ENCODE measurements at places on chromosomes 12 and 14.

- no peak for DNase-seq
These were observed 146.1 kb downstream of the C12orf75 start for GRCh38 chr12:105476616-105477015.

- no peak for DNase-seq
These were observed 13.4 kb downstream of the TNFAIP2 start for GRCh38 chr14:103136388-103137271.

- DNase-seq: peak; percentile 34
These were observed 226.1 kb downstream of the CHST11 start for GRCh38 chr12:104682790-104683279.

DNA sequence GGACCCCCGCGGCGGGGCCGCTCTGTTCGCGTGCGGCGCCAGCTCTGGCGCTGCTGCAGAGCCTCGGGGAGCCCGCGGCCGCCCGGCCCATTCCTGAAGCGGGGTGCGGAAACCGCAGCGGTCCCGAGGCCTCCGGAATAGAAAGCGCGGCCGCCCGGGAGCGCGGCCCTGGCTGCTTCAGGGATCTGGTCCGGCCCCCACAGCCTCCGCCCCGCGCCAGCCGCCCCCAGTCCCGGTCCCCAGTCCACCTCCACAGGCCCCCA lies 204 bp downstream of the HSP90AA1 start:
- no peak for DNase-seq

- no peak for DNase-seq
These were observed 17.5 kb downstream of the TMEM106C start for GRCh38 chr12:47980779-47981495.

- no peak for DNase-seq
These were observed 456.7 kb upstream of the SEL1L start for GRCh38 chr14:81990312-81990761.

- DNase-seq: no peak
These were observed 113.9 kb downstream of the RBM19 start for GRCh38 chr12:113852264-113852663.

- DNase-seq: no peak
These were observed 104.0 kb downstream of the C14orf39 start for GRCh38 chr14:60381909-60382308.

- DNase-seq: no peak
These were observed 1.8 kb upstream of the PARP2 start for GRCh38 chr14:20341646-20342045.

DNA sequence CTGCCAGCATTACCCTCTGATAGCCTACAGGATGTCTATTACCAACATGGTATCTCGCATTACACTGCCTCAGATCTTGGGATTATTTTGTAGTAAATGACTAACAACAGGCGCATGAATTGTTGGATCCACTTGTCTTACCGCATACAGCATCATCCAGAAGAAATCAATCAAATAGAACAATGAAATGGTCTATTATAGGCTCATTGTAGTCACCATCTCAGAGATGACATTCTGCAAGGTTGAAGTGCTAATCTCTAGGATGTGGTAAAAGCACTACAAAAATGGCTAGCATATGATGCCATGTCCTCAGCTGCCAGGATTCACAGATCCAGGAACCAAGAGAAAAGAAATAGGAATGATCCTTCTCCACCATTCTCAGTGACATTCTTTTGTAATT lies 52.0 kb downstream of the WASHC3 start:
- no peak for DNase-seq

DNA sequence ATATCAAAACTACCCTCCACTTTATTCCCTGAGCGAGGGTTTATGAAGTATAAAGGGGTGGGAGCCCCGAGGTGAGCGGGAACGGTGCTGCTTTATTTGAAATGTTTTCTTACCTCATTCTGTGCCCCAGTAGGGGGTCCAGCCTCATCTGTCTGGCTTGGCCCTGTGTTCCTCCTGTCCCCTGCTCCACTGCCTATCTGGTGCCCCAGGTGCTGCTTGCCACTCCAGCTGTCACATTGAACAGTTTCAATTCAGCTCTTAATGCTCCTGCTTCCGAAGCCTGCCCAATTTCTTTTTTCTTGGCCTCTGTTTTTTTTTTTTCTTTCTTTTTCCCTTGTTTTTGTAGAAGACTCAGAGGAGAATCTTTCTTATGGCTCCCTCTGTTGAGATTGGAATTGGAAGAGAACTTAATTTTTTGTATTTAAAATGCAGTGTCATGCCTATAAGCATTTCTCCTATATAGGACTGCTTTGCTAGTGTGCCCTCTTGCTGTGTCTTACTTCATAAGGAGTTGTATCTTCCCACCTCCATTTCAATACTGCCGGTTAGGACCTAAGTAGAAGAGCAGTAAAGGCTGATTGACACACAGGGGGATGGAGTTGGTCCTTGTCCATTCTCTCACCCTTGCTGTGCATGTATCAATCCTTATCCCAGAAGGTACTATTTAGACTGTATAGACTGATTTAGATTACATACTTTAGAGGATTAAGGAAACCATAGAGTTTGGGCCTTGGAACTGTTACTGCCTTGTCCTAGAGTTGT lies 2.3 kb downstream of the ATXN7L3B start:
- no peak for DNase-seq

DNA sequence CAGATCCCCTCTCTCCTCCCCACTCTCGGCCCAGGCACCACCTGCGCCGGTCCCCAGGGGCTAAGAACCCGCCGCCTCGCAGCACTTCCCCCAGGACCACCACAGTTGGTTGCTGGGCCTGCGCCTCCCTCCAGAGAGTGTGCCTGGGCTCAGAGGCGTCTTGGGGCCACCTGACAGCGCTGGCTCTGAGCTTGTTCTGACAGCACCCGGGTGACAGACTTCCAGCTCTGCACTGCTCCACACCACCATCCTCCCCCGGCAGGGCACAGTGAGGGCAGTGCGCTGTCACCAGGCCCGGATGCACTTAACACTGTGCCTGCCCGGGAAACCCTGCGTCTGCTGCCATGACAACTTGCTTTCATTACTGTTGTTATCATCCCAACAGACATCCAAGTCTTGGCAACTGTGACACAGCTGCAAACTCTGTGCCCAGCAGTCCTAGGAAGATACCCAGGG lies 6.6 kb downstream of the BRF1 start:
- no peak for DNase-seq

GRCh38 chr14:31692376-31692781 lies 131.2 kb downstream of the NUBPL start:
- DNase-seq: no peak

- DNase-seq: no peak
These were observed 56.6 kb downstream of the KIF21A start for GRCh38 chr12:39386335-39386734.

DNA sequence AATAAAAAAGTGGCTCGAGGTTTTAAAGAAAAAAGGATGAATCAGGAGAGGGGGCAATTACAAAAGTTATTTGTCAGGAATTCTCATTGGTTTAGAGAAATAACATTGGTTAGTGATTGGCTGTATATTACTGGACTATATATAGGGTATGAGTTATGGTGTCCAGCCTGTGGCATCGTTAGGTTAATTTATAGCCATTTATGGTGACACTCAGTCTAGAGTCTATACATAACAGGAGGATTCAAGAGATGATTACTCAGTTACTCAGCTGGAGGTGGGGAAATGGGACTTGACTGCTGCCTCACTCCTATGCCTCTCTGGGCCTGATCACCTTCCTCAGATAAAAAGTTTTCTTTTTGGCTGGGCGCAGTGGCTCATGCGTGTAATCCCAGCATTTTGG lies 25.6 kb upstream of the NFYB start:
- no peak for DNase-seq

DNA sequence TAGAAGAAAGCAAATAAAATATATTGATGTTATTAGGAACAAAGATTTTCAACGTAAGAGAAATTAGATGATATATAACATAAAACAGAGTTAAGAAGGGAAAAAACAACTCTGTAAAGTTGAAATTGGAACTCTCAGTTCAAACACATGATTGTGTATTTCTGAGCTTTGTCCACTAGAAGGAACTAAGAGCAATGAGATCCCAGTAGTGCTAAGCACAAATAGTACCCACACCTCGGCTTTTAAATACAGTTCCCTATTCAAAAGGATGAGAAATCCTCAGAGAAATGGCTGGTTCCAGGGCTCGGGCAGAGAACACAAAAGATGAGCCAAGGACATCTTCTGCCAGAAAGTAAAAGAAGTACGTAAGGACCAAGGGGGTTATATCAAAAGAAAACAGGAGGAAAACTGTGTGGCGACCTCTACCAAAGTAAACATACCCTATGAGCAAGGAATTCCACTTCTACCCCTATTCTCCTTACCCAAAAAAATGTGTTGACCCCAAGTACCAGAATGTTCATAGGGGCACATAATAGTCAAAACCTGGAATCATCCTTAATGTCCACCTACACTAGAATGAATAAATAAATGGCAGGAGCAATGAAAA lies 96.6 kb downstream of the SPTSSA start:
- DNase-seq: no peak

DNA sequence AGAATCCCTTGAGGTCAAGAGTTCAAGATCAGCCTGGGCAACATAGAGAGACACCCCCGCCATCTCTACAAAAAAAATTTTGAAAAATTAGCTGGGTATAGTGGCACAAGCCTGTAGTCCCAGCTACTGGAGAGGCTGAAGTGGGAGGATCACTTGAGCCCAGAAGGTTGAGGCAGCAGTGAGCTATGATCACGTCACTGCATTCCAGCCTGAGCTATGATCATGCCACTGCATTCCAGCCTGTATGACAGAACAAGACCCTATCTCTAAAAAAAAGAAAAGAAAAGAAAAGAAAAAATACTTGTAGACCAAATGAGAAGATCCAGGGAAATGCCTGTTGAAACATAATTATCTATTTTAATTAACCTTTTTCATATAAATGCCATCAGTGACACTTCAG lies 93.8 kb upstream of the MDM1 start:
- DNase-seq: no peak

GRCh38 chr14:67269298-67270060 lies 28.2 kb downstream of the PALS1 start:
- DNase-seq: no peak

DNA sequence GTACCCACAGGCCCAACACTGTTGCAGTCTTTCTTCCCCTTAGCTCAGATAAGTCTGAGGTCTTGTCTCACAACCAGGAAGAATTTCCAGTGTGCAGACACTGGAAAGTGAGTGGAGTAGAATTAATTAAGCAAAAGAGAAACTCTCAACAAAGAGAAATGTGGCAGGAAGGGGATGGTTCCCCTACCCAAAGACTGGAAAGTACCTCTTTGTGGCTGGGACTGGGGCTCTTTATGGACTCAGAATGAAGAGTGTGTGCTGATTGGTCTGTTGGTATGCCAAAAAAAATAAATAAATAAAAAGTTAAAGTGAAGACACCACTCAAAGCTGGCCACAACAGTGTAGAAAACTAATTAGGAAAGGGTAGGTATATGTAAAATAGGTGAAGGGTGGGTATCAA lies 26.4 kb downstream of the GLIPR1L1 start:
- DNase-seq: no peak

DNA sequence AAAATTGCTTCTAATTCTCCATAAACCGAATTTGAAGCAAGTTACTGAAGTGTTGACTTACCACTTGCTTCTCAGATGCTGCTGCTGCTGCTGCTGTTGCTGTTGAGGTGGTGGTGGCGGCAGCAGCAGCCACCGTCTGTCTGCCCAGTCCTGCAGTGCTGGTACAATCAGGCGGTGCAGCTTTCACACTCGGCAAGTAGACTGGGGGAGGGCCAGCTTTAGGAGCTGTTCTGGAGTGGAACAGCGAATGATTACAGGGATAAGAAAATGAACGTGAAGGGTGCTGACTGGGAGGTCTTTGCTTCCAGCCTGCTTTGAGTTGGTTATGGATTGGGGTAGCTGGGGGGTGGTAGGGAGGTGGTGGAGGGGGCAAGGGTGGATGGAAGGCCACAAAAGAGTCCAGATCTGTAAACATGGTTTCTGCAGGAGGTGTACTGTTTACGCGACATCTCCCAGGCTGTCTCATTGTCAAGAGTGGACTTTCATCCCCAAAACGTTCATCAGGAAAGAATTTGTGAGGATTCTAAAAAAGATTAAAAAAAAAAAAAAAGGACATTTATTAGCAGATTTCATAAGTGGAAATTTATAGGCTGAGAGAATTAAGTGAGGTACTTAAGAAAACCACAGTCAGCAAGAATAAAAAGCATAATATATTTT lies 38.8 kb downstream of the UBR7 start:
- no peak for DNase-seq

GRCh38 chr12:65508276-65509035 lies 230.0 kb downstream of the MSRB3 start:
- no peak for DNase-seq

DNA sequence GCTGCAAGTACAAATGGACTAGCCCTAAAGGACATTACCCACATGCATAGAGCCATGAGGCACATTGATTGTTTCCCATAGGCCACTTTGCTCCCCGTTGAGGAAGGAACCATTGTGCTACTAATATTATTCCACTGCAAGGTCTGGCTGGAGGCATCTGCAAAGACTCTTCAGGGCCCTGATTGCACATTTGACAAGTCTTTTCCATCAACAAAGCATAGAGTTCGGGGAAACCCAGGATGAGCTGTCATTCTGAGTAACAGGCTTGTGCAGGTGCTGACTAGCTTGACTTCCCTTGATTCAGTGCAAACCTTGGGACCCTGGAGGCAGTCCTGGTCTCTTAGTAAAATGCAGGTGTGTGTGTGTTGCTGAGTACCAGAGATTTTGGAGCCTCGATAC lies 73.8 kb downstream of the SUSD6 start:
- peak; percentile 85 for DNase-seq

- DNase-seq: no peak
These were observed 359.6 kb downstream of the BMP4 start for GRCh38 chr14:53596853-53597525.

DNA sequence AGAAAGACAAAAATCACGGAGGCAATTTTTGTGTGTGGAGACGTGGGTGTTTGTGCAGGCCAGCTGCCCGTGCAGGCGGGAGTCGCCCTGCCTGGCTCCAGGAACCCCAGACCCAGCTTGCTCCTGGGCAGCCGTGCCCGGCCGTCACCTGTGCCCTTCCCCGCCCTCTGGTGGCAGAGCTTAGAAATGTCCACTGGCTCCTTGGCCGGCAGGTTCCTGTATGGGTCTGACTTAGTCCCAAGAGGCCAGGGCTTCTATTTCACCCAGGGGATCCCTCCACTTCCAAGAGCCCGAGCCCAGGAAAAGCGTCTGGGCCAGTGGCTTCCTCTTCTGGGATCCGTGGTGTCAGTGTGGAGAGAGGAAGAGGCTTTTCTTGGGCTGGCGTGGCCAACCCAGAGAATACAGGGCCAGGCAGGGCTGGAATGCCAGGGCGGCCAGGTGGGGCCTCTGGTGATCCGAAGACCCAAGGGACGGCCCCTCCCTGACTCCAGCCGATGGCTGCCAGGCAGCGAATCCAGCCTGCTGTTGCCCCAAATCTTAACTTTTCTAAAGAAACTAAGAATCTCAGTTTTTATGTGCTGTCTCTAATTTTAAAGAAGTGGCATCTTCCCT lies 120.9 kb downstream of the TMEM132C start:
- DNase-seq: no peak

- DNase-seq: no peak
These were observed 2.0 kb downstream of the FAM177A1 start for GRCh38 chr14:35047976-35048513.

- no peak for DNase-seq
These were observed 214.4 kb upstream of the LRFN5 start for GRCh38 chr14:41392226-41392625.

GRCh38 chr12:79850610-79851299 lies 84.1 kb downstream of the PPP1R12A start:
- no peak for DNase-seq
